Activated naive CD8-positive, alpha-beta T cell treated with anti-CD3 and anti-CD28 coated beads for 36 hours (primary cell): ENCODE measurements at places on chromosomes 5 and 9. TPM values are rescaled to one million over a fixed set of nuclear protein-coding genes. Genes with fewer than 3 reads are reported as not detected.

SLC9A3 gene
- total RNA-seq = 2.1 TPM

LCN15 gene
- total RNA-seq = not detected

- no peak overlapping the region for H3K4me3 ChIP-seq
- H3K36me3 ChIP-seq = no peaks in the 10 kb centered on the region
- peaks cover 12% of the 10 kb centered on the region for H3K27me3 ChIP-seq
- DNase-seq = no peak
- H3K4me1 ChIP-seq = peaks cover 21% of the 10 kb centered on the region
Measured at GRCh38 chr9:104958751-104959150, 30.8 kb upstream of the ABCA1 start.

DNA sequence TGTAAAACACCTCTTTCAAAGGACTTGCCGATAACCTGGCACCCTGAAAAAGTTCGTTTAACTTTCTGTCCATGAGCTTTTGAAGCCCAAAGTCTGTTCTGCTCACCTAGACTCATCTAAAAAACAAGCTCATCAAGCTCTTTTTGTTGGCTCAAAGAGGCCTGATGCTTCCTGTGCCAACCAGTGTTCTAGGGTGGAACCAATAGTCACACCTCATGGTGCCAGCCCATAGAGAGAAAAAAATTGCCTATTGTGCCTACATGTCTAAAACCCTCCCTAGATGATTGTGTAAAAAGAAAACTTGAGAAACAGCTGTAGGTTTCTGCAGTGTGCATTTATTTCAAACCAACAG is 4.7 kb downstream of the SH3RF2 start:
- H3K36me3 ChIP-seq = no peaks in the 10 kb centered on the region
- H3K27ac ChIP-seq = no peak overlapping the region
- H3K4me1 ChIP-seq = peaks cover 21% of the 10 kb centered on the region
- H3K27me3 ChIP-seq = peaks cover 63% of the 10 kb centered on the region
- H3K4me3 ChIP-seq = no peak overlapping the region
